ENCODE measurements at places on chromosomes 1 and 21.
A peak's percentile ranks its signal among the peaks of the same experiment; 100 is the strongest.

- no peak for DNase-seq
These were observed 46.6 kb downstream of the TENT5C start for GRCh38 chr1:117652421-117652820.

- no peak for DNase-seq
These were observed 69.6 kb downstream of the OLFML2B start for GRCh38 chr1:161954050-161954449.

- no peak for DNase-seq
These were observed 71.2 kb upstream of the HMGB4 start for GRCh38 chr1:33792651-33793050.

- DNase-seq = no peak
These were observed 25.2 kb downstream of the VN1R5 start for GRCh38 chr1:247281001-247281574.

DNA sequence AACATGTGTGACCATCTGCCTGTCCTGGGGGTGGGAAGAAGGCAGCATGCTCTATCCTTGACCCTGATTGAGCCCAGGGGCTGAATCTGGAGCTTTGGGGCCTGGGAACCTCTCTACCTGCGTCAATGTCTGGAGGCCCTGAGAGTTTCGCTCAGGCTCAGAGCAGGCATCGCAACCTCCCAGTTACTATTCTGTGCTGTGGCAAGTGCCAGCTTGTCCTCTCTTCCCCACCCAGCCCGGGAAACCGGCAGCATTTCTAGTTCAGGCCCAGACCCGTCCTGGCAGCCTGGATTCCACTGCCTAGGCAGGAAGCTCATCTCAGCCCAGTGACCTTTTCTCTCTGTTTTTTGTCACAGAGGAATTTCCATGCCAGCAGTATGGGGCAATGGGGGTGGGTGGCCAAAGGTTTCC lies 10.0 kb upstream of the IRF6 start:
- DNase-seq = no peak

DNA sequence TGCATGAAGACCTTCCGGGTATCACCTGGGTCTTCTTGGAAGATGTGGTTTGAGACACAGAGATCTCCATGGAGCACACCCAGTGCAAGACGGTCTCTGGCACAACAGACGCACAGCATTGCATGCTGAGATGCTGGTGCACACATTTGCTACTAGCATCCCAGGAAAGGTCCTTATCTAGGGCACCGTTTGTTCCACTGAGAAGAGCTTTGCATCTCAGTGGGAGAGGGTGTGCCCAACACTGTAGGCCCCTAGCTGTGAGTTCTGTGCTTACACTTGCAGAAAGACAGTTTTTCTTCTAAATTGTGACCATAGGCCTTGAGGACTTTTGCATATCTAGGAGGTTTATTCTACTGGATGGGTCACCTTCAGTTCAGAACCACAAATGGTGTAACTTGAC lies 554.1 kb downstream of the MATN1 start:
- DNase-seq = no peak

- no peak for DNase-seq
These were observed 2.3 kb upstream of the HMGCS2 start for GRCh38 chr1:119771016-119771415.

DNA sequence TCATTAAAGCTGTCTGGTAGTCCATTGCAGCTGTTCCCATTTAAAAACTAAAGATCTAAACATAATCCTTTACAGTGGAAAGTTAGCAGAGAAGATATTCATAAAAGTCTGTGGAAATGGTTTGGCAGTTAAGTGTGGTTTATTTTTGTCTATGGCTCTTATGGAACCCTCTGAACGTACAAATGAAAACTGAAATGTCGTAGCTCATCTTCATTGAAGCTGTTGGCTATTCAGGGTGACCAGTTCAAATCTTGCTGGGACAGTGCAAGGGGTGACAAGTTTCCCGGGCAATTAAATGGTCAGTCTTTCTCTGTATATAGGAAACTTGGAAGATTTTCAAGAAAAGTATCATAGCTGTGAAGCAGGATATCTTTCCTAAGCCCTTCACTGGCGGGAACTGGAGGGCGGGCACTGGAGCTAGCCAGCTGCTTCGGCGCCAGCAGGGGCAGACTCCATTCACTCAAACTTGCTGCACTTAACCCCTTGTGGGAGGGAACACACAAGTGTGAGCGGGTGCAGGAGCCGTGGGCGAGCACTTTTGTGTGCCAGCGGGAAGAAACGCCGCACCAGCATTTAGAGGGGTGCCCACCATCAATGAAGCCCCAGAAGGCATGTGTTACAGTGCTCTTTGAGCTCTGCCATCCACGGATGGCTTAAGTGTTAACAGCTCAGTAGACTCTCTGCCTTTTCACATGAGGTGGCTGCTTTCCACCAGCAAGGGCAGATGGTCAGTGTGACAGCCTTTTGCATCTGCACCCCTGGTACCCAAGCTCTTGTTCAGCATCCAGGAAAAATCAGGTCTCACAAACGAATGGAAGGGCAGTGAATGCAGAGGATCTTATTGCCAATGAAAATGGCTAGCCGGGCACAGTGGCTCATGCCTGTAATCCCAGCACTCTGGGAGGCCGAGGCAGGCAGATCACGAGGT lies 232.1 kb upstream of the KAZN start:
- DNase-seq = no peak

GRCh38 chr1:215657047-215657446 lies 89.9 kb downstream of the KCTD3 start:
- no peak for DNase-seq

DNA sequence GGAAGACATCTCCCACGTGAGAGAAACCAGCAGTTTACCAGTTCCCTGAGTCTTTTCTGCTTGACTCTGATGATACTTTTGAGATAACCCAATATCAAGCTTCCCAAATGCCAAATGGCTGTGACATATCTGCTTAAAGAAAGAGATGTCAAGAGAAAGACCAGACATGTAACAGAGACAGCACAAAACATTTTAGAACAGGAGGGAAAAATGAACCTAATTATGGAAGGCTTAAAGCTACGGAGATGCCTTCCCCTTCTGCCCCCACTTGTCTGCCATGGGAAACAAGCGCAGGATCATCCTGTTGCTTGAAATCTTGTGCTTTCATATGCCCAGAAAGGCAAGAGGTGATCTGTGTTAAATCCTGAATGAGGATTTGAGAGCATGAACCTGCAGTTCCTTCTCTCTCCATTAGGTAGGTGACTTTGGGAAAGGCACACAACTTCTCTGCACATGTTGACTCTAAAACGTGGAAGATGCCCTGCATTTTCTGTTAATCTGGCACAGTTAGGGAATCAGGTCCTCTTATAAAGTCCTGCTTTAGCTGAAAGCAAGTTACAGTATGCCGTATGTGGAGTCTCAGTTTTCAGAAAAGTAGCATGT lies 46.7 kb upstream of the MTR start:
- no peak for DNase-seq

DNA sequence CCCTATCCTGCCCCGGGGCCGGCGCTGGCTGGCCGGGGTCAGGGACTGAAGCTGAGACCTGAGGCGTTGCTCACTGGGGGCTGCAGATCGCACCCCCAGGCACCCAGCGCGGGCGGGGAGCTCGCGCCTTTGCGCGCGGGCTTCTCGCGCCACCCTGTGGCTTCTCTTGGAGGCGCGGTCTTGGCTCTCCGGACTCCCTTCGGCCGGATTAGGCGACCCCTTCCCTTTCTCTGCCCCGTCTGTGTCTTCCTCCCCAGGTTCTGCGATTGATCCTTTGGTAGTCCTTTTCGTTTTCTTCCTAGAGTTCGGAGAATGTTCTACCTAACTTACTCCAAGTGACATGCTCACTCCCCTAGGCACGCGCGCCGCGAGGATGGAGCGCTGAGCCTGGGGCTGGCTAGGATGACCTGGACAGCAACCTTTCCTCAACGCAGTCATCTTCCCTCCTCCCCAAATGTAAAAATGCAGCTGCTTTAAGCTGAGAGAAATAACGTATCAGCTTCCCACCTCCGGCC lies 495 bp upstream of the NTRK1 start:
- DNase-seq = peak; percentile 40

GRCh38 chr1:12448746-12449177 lies 169.2 kb downstream of the DHRS3 start:
- no peak for DNase-seq

GRCh38 chr1:98045767-98046641 lies 125.2 kb upstream of the DPYD start:
- DNase-seq = no peak

GRCh38 chr21:26888256-26888655 lies 43.0 kb upstream of the ADAMTS1 start:
- no peak for DNase-seq

DNA sequence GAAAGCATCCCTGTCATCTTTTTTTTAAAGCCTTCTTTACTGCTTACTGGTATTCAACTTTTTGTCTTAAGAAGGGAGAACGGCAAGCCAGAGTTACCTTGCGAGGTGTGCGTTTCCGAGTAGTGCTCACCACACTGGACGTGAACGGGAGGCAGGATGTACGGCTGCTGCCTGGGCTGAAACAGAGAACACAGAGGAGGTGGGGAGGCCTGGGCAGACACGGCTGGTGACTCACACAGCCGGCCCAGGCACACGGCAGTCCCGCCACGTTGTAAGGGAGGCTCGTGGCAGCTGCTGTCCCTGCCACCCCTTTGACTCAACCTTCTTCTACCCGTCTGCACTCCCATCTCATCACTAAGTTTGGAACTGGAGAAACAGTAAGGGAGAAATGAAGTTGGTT lies 105.8 kb downstream of the SMYD2 start:
- peak; percentile 58 for DNase-seq

- no peak for DNase-seq
These were observed 65.5 kb upstream of the BACH1 start for GRCh38 chr21:29233256-29233546.

GRCh38 chr1:28176492-28177470 lies at the start of gene PTAFR:
TSS of gene PTAFR (minus strand) at chr1:28176690. CDS start at chr1:28151021, 25,669 bp downstream.
- DNase-seq = no peak

- no peak for DNase-seq
These were observed 170.7 kb downstream of the NR5A2 start for GRCh38 chr1:200198236-200198635.

DNA sequence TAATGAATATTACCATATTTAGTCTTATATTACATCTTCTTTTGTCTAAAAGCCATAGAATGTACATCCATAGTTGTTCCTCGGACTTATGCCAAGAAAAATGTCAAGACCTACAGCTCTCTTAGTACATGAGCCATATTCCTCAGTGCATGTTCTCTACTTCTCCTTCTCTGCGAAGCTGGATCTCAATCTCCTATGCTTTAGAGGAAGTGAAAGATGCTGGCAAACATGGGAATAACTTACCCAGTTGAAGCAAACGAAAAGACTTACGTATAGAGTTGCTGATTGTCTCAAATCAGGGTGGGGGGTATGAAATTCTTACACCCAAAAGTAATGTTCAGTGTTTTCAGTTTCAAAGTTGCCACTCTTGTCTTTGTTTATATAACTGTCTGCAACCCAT lies 32.7 kb downstream of the OR13G1 start:
- DNase-seq = no peak

GRCh38 chr21:16587141-16587581 lies 857.4 kb downstream of the USP25 start:
- no peak for DNase-seq

DNA sequence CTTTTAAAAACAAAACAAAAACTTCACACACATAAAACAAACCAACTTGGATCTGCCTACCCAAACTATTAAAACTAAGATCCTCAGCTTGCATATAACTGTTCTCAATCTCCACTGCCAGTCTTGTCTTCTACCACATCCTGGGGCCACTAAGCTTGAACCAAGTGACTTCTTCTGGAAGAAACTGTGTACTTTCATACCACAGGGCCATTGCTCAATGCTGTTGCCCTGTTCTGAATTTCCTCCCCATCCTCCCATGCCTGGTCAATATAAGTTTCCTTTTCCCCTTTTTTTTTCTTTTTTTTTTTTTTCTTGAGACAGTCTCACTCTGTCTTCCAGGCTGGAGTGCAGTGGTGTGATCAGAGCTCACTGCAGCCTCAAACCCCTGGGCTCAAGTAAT lies 109.9 kb downstream of the KIAA0319L start:
- DNase-seq = no peak

GRCh38 chr1:79726911-79727310 lies 720.4 kb upstream of the ADGRL4 start:
- no peak for DNase-seq

DNA sequence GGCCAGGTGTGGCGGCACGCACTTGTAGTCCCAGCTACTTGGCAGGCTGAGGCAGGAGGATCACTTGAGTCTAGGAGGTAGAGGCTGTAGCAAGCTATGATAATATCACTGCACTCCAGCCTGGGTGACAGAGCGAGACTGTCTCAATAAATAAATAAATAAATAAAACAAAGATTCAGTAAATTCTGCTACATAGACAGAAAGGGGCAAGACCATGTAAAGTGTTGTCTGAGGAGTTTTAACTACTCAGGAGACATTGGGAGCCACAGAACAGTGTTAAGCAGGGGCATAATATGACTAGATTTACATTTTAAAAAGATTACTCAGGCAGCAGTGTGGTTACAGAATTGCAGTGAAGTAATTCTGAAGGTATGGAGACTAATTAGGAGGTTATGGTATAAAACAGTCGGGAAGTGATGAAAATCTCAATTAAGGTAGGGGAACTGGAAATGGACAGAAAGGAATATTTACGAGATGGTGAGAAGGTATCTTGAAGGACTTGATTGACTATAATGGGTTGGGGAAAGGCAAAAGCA lies 94.7 kb downstream of the ATP1B1 start:
- no peak for DNase-seq

GRCh38 chr1:55320891-55321290 lies 105.7 kb upstream of the USP24 start:
- DNase-seq = no peak

- DNase-seq = no peak
These were observed 78.5 kb upstream of the RGS4 start for GRCh38 chr1:162990665-162991064.

- DNase-seq = no peak
These were observed 104.7 kb downstream of the CAMTA1 start for GRCh38 chr1:6889875-6890480.

DNA sequence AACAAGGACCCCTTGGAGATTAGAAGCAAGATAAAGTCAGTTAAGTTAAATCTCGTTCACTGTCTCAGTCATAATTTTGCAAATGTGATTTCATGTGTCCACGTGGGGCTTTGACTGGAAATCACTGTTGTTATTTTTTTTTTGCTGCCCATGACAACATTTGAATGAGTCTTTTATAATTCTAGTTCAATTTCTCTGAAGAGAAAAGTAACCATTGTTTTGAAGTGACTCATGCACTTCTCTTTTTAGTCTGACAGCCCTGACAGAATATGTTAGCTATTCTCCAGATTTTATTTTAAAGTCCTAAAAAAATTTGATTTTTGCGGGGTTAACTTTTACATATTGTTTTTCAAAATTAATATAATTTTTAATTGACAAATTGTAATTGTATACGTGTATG lies 30.7 kb upstream of the NLRP3 start:
- DNase-seq = no peak

- no peak for DNase-seq
These were observed 167.9 kb downstream of the ADSS2 start for GRCh38 chr1:244283772-244284171.
